ENCODE measurements at places on chromosomes 5 and 9.

GRCh38 chr9:7089406-7090193, 331.8 kb downstream of the KDM4C start:
- no peak for DNase-seq

DNA sequence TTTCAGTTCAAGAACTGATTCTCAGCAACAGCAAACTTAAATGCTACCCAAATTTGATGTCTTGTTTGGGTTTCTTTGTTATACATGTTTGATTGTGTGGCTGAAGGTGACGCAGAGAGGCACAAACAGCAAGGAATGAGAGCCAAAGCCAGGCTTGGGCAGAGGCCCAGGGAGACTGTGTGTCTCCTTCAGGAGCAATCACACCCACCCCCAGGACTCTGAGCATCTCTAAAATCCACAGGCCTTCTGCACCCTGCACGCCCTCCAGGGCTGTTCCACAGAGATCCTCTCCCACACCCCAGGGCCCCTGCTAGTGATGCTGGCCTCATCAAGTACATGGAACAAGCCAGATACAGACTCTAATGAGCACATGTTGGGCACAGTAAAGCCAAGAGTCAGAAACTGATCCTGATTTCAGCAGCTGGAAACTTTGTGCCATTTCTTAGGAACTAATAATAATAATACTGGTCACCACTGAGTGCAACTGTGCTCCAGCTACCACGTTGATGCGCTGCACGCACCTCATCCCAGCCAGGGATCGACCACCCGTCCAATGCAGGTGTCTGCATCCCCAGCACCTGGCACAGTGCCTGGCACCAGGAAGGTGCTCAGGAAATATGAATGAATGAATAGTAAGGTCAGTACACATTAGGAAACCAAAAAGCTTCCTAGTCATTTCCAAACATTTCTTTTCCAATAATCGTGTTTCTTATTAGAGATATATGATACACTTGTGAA, 54.6 kb upstream of the TCF7 start:
- no peak for DNase-seq

DNA sequence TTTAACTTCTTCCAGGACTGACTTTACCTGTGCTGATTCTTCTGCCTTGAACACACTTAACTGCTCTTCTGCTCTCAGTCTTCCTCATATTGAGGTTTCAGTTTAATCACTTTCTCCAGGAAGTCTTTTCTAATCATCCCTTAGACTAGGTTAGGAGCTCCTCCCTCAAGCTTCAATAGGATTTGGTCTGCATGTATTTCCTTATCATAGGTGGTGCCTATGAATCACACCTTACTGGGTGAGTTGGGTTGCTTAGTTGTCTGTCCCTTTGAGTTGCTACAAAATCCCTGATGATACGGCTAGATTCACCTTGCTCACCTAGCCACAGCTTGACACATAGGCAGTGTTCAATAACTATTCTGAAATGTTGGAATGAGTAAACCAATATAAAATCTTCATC, 164.4 kb downstream of the DNAH5 start:
- DNase-seq: no peak

DNA sequence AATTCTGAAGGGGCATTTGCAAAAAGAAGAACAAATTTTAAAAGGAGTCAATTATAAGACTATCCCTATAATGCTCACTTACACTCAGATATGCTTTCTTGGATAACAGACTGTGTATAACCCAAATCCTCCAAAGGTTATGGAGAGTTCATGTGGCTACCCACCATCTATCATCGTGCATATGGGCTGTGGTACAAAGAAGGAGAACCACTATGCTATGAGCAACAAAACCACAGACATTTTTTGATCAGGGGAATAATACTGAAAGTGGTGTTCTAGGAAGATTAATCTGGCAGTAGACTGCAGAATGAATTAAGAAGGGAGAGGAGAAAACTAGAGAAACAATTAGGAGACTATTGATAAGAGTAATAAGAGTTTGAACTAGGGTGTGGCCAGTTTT, 16.8 kb downstream of the NR3C1 start:
- DNase-seq: no peak

DNA sequence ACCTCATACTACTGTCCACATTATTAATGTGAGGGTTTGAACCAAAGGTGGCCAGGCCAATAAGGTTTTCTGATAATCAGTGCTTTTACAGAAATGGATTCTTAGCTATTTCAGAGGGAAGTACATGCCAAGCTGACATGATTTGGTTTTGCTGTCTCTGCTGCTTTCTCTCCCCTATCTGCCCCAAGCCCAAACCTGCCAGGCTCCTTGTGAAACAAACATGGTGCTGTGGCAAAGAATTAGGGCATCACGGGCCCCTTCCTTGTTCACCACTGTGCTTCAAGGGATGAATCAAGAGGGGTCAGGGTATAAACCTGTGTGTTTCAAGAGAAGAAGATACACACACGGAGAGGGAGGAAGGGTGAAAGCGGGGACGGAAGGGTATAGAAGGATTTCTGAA, 41.3 kb upstream of the SMU1 start:
- DNase-seq: no peak

Data from CD4-positive, alpha-beta memory T cell (primary cell).